ENCODE measurements at places on chromosomes 1 and 21. TPM values are rescaled to one million over a fixed set of nuclear protein-coding genes. Genes with fewer than 3 reads are reported as not detected.

Gene NID1
- total RNA-seq, result 25.5 TPM

Gene C1orf141
- total RNA-seq, result not detected

Gene KPRP
- not detected for total RNA-seq

Gene L1TD1
- total RNA-seq, result 0.06 TPM

Gene F5
- 0.08 TPM for total RNA-seq
